Stimulated activated CD8-positive, alpha-beta memory T cell treated with anti-CD3 and anti-CD28 coated beads, Interleukin-15, amount 100 ng/mL, for 48 hours (primary cell): ENCODE measurements at places on chromosomes 3 and 15.

- no peak for DNase-seq
Observed at GRCh38 chr3:11060500-11061251, 68.1 kb downstream of the SLC6A1 start.

DNA sequence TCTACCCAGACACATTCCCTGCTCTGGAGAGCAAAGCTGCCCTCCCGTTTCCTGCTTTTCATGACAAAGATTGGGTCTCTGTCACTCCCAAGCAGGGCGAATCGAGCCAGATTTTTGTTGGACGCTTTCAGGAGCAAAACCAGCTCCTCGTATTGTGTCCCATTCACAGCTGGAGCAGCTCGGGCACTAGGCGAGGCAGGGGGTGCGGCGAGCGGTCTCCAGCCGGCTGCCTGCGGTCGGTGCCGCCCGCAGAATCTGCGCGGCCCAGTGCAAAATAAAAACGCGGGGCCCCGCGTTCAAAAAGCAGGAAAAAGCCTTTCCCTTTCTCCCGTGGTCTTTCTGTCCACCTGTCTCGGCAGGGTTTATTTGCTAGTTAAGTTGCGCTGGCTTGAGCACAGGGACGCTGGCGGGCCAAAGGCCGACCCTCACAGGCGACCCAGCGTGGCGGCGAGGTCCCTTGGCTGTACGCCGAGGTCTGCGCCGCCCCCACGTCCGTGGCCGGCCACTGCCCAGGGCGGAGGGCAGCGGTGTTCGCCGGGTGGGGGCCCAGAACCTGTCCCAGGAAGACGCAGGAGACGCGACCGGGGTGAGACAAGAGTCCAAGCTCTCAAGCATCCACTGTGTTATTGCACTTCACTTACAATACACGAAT is 71.2 kb downstream of the CYP19A1 start:
- no peak for DNase-seq

DNA sequence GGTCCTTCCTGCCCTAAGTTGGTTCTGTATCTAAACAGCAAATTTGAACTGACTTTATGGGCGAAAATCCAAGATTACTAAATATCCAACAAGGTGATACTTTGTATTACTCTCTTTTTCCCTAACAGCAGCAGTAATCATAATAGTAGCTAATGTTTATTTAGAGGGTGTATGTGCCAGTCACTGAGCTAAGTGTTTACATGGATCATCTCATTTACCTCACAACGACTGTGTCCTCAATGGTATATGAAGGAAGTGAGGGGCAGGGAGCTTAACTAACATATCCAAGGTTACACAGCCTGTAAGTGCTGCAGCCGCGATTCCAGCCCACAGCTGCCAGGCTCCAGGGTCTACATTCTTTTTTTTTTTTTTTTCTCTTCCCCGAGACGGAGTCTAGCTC is 10.3 kb upstream of the LRRC34 start:
- DNase-seq, result no peak

DNA sequence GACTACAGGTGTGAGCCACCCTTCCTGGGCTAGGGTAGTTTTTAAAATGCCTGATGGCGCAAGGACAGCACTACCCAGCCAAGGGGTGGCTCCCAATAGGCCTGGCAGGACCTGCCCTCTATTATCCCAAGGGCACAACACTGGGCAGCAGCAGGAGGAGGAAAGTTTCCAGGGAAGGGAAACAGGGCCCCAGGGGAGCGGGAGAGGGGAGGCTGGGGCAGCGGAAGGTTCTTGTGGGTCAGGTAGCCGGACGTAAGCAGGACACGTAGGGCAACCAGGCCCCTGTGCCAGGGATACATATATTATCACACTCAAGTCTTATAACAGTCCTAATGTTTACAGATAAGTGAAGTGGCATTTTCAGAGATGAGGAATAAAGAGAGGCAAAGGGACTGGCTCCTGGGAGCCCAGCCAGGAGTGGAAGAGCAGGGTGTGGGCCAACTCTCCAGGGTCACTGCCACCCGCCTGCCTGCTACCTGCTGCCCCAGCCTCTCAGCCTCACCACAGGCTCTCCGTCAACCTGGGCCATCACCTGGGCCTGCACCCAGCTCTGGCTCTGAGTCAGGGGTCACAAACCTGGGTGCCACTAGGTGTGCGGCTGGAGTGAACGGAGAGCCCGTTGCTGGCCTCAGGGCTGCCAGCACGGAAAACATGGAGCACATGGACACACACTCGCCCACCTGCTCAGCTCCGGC is 73.2 kb upstream of the SNRPA1 start:
- no peak for DNase-seq

DNA sequence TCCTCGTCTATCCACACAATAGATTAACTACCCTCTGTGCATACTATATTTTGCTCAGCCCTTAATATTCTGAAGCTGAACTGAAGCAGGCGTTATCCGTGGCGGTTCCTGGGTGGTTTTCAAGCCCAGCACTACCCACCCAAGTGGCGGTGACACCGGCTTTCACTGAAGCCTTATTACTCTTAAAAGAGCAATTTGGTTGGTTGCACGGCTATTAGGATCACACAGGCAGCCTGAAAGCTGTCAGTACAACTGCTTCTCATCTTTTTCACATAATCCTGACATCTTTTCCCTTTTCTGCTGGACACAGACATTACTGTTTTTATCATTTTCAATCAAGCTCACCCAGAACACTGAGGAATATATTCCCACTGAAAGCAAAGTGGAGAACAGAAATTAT is 525.3 kb upstream of the ZNF717 start:
- no peak for DNase-seq
